ENCODE measurements at places on chromosomes 4 and X.

GRCh38 chr4:101823864-101824263, 33.3 kb downstream of the BANK1 start:
- DNase-seq: no peak

DNA sequence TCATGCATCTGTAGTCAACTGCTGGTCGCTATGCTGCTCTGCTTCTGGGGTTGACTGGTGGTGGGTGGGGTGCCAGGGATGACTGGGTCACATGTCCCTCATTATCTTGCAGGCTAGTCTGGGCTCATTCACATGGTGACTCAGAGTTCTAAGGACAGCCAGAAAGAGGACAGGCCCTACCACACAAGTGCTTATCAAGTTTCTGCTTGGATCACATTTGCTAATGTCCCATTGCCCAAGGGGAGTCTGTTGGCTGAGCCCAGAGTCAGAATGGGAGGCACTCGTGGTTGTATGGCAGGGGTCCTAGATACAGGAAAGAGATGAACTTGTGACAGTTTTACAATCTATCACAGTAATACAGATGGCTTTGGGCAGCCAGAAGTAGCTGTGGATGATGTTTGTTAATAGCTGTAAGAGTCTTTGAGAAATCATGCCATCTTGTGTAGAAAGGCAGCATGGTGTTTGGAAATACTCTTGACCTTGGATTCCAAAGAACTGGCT, 221.3 kb downstream of the GPAT3 start:
- DNase-seq: peak; percentile 87

GRCh38 chr4:153824501-153824900, 35.6 kb upstream of the SFRP2 start:
- no peak for DNase-seq

DNA sequence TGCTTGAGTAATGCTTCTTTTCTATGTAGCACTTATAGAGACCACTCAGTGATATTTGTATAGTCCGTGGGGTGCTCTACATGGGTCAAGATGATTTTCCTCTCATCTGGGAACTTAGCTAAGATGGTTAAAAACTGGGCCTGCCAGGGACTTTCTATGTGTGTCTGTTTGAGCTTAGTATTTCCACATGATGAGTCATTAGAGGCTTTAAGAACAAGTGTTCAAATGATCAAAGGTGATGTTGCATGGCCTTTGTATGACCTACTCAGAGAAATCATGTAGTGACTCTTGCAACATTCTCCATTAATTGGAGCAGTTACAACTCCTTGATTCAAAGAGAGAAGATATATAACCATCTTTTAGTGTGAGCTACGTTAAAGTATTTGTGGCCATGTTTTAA, 1480.5 kb upstream of the IGFBP7 start:
- no peak for DNase-seq

DNA sequence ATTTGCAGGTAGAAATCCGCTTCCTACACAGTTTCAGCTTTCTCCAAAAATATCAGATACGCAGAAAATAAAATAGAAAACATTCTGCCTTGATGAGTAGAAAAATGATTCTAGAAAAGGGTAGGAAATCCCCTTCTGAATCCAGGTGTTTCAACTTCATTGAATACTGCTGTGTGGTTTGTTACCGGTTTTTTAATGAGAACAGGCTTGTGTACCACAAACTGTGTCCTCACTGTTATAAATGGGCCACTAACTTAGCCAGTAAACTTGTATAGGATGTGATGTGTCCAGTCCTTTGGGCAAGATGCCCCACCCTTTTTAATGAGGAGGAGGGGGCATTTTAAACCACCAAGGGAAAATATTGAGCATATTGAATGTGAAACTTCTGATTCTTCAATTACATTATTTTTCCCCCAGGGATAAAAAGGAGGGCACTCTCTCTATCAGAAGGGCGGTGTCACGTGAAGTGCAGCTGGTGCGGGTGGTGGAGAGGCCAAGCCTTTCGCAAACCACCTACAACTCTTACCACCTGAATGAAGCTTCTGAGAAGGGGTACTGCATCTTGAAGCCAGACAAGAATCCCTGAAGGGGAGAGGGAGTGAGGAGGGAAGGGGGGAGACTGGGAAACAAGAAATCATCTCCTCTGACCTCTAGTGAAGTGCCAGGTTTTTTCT, 4.5 kb downstream of the CXXC4 start:
- DNase-seq: peak; percentile 6

- no peak for DNase-seq
Measured at GRCh38 chr4:27245216-27245615, 384.6 kb downstream of the STIM2 start.

DNA sequence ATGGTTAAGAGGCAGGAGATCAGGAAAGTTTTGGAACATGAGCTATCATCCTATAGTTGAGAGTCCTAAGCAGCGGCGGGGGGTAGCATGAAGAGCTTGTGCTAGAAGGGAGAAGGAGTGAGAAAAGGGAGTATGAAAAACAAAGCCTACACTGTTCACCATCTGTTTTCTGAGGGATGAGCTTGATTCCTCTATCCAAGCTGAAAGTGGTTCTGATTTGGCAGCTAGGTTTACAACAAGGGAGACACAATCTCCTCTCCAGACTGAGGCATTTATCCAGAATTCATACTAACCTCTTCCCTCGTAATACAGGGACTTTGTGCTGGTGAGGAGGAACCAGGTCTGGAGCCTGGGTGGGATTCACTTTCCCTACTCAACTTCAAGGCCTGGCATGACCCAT, 23.5 kb downstream of the TSC22D3 start:
- DNase-seq: no peak

GRCh38 chr4:47372561-47372960, 90.9 kb downstream of the COMMD8 start:
- DNase-seq: peak; percentile 19

DNA sequence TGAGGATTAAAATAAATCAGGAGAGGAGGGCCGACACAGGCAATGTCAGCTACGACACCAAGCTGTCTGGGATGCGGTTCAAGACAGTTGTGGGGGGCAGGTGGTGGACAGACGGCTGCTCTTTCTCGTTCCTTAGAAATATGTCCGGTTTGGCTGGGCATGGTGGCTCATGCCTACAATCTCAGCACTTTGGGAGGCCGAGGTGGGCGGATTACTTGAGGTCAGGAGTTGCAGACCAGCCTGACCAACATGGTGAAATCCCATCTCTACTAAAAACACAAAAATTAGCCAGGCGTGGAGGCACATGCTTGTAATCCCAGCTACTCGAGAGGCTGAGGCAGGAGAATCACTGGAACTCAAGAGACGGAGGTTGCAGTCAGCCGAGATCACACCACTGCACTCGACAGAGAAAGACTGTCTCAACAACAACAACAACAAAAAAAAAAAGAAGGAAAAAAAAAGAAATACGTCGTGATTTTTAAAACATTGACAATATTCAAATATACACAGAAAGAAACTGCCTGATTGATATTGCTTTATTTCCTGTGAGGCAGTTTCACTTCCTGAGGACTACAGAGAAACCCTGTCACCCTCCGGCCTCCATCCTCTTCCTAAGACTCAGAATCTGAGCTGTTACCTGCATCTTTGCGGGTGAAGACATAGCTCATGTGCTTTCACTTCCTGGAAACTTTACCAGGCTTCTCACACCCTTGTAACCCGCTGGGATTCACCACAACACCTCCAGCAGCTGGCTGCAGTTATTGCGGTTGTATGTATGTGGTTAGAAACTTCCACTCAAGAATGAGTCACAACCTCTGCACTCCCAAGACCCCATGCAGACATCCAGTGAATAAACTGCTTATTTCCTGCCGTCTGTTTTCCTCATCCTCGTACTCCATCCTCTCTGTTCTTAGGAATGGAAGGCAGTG, 63.8 kb upstream of the STS start:
- DNase-seq: peak; percentile 78

GRCh38 chr4:122733787-122734120, 1.2 kb downstream of the BBS12 start:
- DNase-seq: no peak

DNA sequence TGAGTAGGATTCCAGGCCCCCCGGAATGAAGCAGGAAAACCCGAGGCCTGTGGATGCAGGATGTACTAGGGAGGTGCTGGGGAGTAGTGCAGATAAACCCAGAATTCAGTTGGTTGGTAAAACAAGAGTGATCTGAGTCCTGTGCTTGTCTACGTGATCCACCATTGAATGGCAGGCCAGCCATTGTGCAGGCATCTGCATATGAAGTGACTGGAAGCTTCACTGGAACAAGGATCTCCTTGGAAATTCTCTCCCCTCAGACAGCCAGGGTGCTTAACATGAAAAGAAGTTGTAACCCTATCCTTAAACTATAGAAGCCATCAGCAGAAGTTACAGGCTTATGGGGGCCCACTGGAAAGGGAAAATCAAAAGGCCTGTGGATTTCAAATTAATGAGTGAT, 656 bp upstream of the GSPT2 start:
- no peak for DNase-seq

DNA sequence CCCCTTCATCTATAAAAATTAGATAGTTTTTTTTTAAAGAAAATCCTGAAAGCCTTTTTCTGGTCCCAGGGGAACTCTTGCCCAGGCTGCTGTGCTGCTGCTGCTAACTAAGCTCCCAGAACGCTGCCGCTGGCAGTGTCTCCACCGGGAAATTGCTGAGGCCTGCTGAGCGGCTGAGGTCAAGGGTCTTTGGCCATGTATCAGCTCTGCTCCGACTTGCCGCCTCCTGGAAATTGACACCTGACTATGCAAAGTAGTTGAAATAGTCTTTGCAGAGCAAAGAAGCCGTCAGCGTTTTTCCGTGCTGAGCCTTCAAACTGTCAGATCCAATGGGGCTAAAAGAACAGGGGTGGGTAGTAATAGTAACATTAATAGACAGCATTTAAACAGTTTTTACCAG, 839 bp downstream of the QDPR start:
- peak; percentile 7 for DNase-seq

GRCh38 chrX:45900766-45901615, 644.2 kb downstream of the ZNF674 start:
- no peak for DNase-seq

DNA sequence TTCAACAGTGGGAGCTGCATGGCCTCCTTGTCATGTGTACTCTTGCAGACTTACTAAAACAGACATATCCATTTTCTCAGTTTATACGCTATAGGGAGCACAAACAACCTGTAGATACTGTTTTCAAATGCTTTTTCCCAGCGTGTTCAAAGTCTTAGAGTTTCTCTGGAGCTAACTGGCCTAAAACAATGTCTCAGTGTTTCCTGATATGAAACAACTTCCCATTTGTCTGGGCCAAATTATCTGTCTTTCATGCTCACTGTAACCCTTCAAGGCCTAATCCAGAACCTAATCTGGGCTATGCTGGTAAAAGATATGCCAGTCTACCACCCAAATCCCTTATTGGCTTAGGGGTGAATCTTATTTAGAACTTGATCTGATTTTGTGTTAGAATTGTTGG, 38.8 kb downstream of the RAB40A start:
- DNase-seq: peak; percentile 6

- DNase-seq: no peak
Measured at GRCh38 chrX:129768586-129769466, 10.9 kb upstream of the SASH3 start.

- peak; percentile 28 for DNase-seq
Measured at GRCh38 chrX:38426785-38427184, 74.4 kb downstream of the OTC start.

- peak; percentile 65 for DNase-seq
Measured at GRCh38 chr4:162241857-162242256, 78.1 kb upstream of the FSTL5 start.

- no peak for DNase-seq
Measured at GRCh38 chr4:26140150-26140898, 180.5 kb upstream of the RBPJ start.

DNA sequence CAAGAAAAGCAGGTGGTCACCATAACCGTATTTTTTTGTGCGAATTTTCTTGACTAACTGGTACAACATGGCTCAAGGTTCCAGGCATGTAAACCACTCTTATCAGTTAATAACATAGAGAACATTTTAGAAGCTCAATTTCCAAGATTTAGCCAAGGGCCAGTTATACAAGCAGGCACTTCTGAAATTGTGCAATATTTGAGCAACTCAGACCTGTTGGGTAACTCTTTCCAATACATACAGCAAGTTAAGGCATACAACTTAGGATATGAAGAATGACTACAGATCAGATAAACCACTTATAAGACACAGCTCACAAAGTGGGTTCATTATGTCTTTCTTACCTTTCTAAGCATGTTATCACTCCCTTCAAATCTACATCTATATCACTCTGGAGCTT, 43.9 kb downstream of the ZNF280C start:
- peak; percentile 35 for DNase-seq

- no peak for DNase-seq
Measured at GRCh38 chr4:184706453-184706852, 27.4 kb downstream of the CENPU start.

- DNase-seq: peak; percentile 18
Measured at GRCh38 chrX:76148041-76148665, 24.7 kb upstream of the PBDC1 start.

- DNase-seq: no peak
Measured at GRCh38 chr4:151524610-151525009, 115.6 kb downstream of the FHIP1A start.

- peak; percentile 76 for DNase-seq
Measured at GRCh38 chr4:40722576-40723161, 27.1 kb upstream of the NSUN7 start.

DNA sequence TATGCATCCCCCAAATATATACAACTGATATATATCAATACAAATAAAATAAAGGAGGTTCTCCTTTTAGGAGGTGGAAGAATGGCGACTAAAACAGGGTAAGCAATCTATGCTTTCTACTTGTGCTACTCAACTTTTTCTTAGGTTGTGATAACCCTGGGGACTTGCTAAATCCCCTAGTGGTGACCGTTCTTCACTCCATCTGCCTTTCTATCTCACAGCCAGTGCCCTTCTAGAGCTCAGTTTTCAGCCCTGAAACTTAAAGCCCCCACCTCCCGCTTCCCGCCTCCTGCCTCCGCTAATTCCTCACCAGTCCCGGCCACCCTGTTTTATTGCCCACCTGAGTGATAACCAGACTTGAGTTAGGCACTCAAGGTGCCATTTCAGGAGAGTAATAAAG, 15.5 kb upstream of the ESX1 start:
- peak; percentile 19 for DNase-seq

DNA sequence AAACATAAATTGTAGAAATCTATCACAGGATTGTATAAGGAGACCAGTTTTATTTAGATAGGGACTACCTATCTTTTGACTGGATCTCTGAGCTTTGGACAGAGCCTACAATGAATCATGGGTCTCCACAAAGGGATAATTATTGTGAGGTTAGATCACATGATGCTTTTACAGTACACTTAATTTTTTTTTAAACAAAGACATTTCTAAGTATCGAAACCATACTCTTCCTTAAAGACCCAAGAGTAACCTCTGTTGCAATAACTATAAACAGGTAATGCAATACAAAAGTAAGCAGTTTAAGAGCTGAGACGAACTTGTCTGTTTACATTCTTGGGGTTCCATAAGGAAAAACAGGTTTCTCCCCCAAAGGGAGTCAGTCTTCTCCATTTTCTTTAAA, 64.3 kb upstream of the GABRE start:
- DNase-seq: no peak

- DNase-seq: no peak
Measured at GRCh38 chrX:155592331-155592730, 20.4 kb downstream of the TMLHE start.

- DNase-seq: no peak
Measured at GRCh38 chrX:132165651-132166050, 37.8 kb upstream of the FRMD7 start.
